Suppressor macrophage (primary cell): ENCODE measurements at places on chromosomes 4 and X.

GRCh38 chrX:79604364-79604763 is 237.2 kb upstream of the ITM2A start:
- no peak for DNase-seq

DNA sequence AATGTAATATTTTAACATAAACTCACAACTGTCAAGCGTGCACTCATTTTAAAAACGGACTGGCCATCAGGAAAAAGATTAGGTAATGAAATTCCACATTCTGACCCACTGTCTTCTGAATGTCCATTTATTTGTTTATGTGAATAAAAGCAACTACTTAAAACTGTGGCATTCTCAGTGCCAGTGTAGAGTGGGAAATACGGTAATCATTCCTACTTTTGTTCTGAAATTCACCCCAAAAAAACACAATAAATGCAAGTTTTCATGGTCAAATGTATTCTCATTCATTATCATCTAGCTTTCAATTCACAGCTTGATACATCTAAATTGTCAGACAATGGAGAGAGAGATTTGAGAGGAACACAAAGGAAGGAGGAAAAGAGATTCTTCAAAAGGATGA is 260.9 kb downstream of the DCHS2 start:
- no peak for DNase-seq

DNA sequence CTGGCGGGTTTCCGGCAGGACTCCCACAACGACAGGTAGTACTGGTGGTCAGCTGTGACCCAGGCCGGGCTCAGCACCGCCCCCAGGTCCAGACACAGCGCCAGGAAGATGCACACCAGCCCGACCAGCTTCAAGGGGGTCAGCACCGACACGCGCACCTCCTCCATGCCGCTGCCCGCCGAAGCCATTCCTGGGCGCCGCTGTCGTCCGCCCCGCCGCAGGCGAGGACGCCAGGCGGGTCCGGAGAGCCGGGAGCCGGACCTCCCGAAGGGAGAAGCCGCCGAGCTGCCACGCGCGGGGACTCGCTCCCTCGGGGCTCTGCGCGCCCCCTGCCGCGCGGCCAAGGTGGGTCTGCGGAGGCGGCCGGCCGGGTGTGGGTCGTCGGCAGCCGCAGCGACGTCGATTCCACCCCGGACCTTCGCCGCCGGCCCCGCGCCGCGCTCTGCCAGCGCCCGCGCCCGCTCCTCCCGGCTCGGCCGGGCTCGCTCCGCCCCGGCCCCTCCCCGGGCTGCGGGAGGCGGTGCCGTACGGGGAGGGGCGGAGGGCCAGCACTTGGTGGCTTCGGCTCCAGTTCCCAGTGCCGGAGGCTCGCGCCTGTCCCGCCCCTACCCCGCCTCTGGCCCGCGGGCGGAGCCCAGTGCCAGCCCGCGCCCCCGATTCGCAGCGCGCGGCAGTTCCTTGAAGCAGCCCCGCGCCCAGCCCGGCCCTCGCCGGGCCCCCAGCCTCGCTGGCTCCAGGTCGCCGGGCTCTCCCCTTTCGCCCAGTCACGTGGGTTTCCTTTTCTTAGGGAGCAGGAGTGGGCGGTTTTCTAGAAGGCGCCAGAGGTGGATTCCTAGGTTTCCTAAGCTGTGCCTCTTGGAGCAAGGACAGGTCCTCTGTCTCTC is at the start of gene TMEM47:
Gene TMEM47, minus strand, starts transcription at position 444 of the 884 bp plus-strand sequence. Its CDS starts 256 bp downstream, at position 188.
- peak; percentile 33 for DNase-seq

- DNase-seq: no peak
Measured at GRCh38 chr4:122065915-122066314, 86.2 kb upstream of the BLTP1 start.

- DNase-seq: no peak
Measured at GRCh38 chr4:2732526-2732925, 23.6 kb downstream of the TNIP2 start.

GRCh38 chr4:161991811-161992210 is 172.0 kb downstream of the FSTL5 start:
- no peak for DNase-seq

DNA sequence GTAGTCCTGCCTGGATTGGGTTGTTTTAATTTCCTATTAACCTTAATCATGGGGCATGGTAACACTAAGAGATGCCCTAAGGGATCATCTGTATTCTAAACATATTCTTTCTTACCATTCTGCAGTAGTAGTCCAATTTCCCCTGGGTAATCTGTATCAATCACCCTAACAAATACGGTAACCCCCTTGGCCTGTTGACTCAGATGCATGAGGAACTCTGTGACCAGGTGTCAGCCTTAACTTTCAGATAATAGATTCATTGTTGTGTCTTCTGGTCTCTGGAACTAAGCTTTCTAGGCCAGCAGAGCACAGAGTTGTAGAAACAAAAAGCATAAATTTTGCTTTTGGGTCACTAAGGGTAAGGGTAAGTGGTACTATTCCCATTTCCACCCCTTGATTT is 13.1 kb upstream of the BANK1 start:
- no peak for DNase-seq

DNA sequence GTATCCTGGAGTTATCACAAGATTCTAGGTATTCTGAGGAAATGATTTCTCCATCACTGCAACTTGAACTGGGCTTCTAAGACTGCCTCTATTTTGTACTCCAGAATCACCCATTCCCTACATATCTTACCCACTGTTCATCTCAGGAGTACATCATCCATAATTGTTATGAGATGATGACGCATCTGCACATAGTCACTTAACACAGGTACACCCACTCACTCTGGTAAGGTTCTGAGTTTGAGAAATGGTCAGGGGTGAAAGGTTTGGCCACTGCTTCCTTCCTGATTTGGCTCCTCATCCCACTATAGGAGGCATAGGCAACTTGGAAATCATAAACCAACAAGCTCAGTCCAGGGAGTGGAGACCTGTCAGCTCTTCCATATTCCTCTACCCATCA is 143.9 kb downstream of the GLRA2 start:
- no peak for DNase-seq

- DNase-seq: no peak
Measured at GRCh38 chr4:87500092-87500462, 29.1 kb downstream of the SPARCL1 start.

DNA sequence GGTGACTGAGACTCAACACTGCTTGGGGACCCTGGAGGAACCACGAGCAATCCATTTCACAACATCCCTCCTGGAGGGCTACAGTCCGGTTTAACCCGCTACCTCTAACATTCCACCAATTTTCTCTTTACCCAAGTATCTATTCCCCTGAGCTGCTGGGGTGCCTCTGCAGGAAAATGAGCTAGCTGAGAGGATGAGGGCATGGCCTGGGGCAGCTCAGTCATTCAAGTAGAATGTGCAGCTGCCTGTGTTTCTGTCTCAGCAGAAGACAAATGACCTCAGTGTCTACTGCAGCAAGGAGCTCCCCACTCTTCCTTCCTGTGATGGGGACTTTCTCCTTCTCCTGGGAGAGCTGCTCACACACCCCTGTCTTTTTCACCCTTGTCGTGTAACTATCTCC is 120.8 kb downstream of the ZNF518B start:
- no peak for DNase-seq

DNA sequence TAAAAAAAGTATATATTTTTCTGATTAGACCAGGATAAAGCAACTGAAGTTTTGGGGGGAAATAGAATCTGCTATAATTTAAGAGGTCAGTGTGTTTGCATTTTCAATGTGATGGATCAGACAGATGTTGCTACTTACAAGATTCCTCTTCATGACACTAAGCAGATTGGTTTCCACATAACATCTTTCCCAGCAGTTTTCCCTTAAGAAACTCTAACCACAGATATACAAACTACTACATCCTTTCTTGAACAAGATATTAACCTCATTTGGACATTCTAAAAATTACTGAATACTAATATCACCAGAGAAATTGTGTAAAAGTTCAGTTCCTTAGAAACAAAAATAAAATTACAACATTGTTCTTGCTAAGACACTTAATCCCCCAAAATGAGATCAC is 106.7 kb upstream of the GUCY1A1 start:
- no peak for DNase-seq

GRCh38 chrX:118807151-118808017 is 16.2 kb upstream of the ZCCHC12 start:
- DNase-seq: peak; percentile 54

DNA sequence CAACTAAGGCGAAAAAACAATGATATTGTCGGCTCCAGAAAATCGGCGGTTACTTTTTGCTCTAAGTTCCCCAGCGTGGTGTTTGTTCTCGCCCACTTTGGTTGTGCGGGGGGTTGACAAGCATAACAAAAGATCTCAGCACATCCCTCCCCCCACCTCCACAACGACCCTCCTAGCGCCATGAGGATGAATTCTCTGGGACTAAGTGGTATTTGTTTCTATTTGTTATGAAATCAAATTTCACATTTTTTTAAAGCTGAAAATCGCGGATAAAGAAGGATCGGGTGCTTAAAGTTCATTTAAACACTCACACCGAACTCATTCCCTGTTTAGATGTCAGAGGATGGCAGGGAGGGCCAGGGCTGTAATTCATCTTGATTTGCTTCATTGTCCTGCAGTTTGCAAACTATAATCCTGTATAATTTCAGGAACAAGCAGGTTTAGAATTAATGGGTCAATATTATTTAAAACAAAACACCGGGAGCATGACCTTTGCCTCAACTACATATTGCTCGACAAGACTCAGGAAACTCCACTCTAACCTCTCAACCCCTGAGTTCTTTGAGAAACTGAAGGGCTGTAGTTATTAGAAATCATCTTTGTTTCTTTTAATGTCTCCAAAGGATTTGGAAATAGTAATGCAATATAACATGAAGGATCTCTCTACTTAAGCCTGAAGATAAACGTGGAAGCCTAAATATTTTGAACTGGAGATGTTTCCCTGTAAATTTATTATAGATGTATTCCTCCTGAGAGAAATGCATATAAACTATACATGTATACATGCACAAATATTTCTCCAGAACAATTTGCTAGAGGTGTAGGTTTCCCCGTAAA is 6.4 kb downstream of the PITX2 start:
- DNase-seq: no peak

GRCh38 chrX:136032370-136032769 is 47.1 kb downstream of the SLC9A6 start:
- no peak for DNase-seq

GRCh38 chr4:88012647-88013046 is 5.2 kb downstream of the PKD2 start:
- DNase-seq: peak; percentile 31

- no peak for DNase-seq
Measured at GRCh38 chrX:20968996-20969395, 405.2 kb upstream of the CNKSR2 start.

DNA sequence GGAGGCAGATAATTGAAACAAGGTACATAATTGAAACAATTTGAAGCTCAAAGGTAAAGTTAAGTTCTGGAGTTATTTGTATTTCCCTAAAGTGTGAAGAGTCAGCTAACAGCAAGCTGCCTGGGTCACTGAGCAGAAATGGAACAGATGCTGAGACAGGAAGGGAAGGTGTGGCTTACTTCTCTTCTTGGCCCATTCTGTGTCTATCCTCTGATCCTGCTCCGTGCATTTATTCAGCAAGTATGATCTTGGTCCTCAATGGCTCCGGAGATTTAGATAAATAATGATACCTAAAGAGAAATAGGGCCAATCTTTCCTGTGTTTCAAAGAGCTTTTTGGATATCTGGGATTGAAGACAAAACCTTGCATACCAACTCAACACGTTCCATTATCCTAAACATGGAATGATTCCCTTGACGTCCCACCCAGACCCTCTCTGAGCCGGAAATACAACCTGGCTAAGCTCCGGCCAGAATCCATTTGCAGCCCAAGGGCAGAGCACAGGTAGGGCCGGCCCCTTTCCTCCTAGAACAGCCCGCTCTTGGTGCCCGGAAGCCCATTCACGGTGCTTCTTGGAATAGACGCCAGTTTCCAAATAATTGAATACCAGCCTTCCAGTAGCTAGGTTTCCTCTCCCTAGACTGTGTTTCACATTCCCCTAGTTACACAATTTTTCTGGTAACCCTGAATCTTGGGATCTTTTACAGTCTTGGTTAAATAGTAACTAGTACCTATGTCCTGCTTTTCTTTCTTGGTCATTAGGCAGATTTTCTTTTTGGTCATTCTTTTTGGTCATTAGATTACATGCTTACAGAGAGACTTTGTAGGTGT is 211.0 kb downstream of the NWD2 start:
- DNase-seq: no peak

- no peak for DNase-seq
Measured at GRCh38 chr4:169188204-169188603, 82.6 kb downstream of the SH3RF1 start.

GRCh38 chr4:74038425-74039314 is at the start of gene CXCL3:
TSS of gene CXCL3 (minus strand) at chr4:74038689. CDS start at chr4:74038611, 78 bp downstream.
- peak; percentile 69 for DNase-seq

DNA sequence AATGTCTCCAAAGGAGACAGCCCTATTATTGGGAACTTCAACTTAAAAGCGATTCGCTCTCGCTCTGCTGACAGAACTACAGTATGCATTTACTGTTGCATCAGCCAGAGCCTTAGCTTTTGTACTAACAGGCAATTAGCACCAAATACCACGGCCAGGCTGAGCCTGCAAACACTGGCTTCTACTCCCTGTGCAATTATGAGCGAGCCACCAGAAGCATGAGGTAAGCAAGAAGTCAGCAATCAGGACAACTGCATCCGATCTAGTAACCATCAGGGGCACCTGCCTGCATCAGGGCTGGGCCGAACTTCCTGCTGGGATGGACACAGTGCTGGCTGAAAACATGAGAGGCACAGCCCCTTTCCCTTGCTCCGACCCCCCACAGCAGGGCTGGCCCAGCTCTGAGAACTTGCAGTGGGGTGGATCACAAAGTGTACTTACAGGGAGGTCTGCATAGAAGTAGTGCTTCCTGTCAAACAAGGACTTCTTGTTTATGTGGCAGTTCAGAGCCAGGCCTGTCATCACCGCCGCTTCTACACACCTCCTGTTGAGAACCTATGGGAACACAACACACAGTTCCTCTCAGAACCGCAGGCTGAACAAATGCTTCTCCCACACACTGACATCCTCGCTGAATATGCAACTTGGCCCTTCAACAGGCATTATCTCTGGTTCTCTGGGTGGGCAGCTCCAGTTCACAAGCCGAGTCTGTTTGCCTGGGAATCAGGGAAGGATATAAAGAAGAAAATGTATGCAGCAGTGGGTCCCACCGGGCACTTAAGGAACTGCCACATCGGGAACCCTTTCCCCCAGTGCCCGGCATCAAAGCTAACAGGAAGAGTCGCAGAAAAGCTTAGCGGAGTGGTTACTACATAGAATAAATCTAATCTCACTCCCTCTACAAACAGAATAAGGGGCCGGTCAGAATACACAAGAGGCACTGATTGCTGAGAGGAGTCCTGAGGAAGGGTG is 41.5 kb downstream of the GATB start:
- DNase-seq: no peak

DNA sequence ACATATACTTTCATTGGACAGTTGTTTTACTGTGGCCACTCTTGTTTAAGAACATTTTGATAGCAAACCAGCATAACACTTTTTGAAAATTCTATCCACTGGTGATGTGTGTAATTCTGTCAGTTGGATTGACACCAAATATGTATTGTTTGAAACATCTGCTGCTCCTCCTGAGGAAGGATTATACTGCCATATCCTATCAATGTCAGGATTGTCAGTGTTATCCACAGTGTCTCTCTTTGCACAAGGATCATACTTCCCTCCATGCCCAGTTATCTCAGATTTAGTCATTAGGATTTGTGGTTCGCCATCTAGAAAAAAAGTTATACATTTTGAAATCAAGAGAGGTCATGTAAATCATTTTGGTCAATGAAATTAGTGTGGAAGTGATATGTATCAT is 1859.6 kb downstream of the C4orf33 start:
- DNase-seq: no peak

- DNase-seq: peak; percentile 55
Measured at GRCh38 chr4:147096667-147097604, 151.3 kb upstream of the TTC29 start.

- DNase-seq: no peak
Measured at GRCh38 chrX:66756717-66757116, 117.8 kb upstream of the EDA2R start.
